ENCODE measurements at places on chromosomes 6 and 20. TPM values are rescaled to one million over a fixed set of nuclear protein-coding genes. Genes with fewer than 3 reads are reported as not detected.

DNA sequence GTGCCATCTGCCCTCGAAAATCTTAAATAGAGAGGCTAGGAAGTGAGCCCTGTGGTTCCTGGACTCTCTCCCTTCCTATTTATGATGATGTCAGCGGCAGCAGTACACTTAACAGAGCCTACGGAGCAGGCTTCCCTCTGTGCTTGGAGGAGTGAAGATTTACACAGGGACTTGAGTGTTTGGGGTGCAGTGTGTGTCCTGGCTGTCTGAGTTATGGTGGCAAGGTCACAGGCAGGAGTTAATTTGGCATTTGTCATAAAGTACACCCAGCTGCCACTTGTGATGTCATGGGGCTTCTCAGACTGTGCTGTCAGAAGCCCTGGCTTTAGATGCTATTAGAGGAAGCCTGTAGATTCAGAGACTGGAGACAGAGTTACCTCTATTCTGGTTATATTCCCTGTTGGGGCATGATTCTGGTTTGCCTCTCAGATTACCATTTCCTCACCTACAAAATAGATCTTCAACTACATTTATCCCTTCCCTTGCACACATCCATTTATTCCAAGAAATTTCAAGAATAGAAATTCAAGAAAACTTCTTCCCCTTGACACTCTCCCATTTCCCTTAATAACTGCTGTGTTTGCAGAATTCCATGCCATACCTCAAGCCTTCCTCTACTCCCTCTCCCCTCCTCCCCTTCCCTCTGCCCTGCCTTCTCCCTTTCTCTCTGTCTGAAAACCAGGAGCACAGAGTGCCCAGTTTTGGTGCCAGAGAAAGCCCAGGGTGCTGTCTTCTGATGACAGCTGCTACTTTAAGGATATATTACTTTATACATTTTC, 72.1 kb downstream of the SLC24A3 start:
- peak; percentile 37 for DNase-seq
- no peaks in the 10 kb centered on the region for H3K36me3 ChIP-seq
- peak overlapping the region; percentile 73 for H3K27ac ChIP-seq
- peaks cover 12% of the 10 kb centered on the region for H3K4me1 ChIP-seq
- H3K27me3 ChIP-seq, result no peaks in the 10 kb centered on the region
- no peak overlapping the region for H3K4me3 ChIP-seq

- no peaks in the 10 kb centered on the region for H3K36me3 ChIP-seq
- no peak for DNase-seq
- H3K4me3 ChIP-seq, result no peak overlapping the region
- no peak overlapping the region for H3K27ac ChIP-seq
Observed at GRCh38 chr6:80974579-80974978, 777.9 kb downstream of the TENT5A start.

GRCh38 chr6:157699777-157700636, 123.0 kb upstream of the SNX9 start:
- H3K4me1 ChIP-seq, result no peaks in the 10 kb centered on the region
- no peak for DNase-seq
- no peak overlapping the region for H3K4me3 ChIP-seq
- H3K27ac ChIP-seq, result no peak overlapping the region
- H3K27me3 ChIP-seq, result no peaks in the 10 kb centered on the region

DNA sequence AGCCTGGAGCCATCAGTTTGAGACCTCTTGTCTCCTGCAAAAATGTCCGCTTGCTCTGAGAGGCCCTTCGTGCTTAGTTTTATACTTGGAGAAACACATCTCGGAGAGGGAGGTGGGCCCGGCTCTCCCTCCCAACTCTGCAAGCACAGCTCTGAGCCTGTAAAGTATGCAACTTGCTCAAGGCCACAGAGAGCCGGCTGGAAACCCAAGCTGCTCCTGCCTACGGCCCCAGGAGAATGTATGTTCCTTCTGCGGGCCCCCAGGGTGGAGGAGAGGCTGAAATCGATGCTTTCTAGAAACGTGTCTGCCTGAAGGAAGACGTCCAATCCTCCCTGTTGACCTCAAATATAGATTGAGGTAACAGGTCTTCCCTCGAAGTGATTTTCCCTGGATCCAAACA, 205.4 kb downstream of the PREX1 start:
- H3K4me1 ChIP-seq, result no peaks in the 10 kb centered on the region
- no peak for DNase-seq
- no peaks in the 10 kb centered on the region for H3K27me3 ChIP-seq
- no peak overlapping the region for H3K27ac ChIP-seq

The TNFAIP3 gene
- 14.4 TPM for total RNA-seq

- no peak overlapping the region for H3K27ac ChIP-seq
- no peak overlapping the region for H3K4me3 ChIP-seq
- no peaks in the 10 kb centered on the region for H3K27me3 ChIP-seq
- DNase-seq, result no peak
Observed at GRCh38 chr6:149003560-149003959, 256.7 kb downstream of the UST start.

GRCh38 chr20:61031101-61031830, 220.8 kb upstream of the CDH4 start:
- no peaks in the 10 kb centered on the region for H3K36me3 ChIP-seq
- no peak overlapping the region for H3K4me3 ChIP-seq
- H3K27me3 ChIP-seq, result no peaks in the 10 kb centered on the region
- no peaks in the 10 kb centered on the region for H3K4me1 ChIP-seq
- DNase-seq, result no peak

The MDC1 gene
- total RNA-seq, result 16.0 TPM
